Activated T-helper 17 cell treated with anti-CD3 and anti-CD28 coated beads, Interleukin-2, amount 50 U/mL, for 72 hours (primary cell): ENCODE measurements at places on chromosomes 1 and 21.

GRCh38 chr1:5974631-5975030, 17.6 kb downstream of the NPHP4 start:
- no peak for ATAC-seq

DNA sequence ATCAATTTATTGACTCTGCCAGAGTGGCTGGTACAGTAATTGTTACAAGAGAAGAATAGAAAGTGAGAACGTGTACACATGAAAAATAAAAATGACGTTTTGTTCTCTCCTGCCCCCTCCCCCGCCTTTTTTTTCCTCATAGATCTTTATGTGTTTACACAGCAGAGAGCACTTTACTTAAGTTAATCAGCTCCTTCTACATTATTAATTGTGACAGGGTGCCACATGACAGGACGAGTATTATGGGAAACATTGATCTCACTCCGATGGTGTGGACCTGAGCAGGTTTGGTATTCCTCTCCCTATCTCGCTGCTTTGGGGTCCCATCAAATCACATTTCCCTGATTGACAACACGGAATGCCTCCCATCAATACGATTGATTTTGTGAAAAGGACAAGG, 285.7 kb downstream of the TM2D1 start:
- ATAC-seq = no peak

DNA sequence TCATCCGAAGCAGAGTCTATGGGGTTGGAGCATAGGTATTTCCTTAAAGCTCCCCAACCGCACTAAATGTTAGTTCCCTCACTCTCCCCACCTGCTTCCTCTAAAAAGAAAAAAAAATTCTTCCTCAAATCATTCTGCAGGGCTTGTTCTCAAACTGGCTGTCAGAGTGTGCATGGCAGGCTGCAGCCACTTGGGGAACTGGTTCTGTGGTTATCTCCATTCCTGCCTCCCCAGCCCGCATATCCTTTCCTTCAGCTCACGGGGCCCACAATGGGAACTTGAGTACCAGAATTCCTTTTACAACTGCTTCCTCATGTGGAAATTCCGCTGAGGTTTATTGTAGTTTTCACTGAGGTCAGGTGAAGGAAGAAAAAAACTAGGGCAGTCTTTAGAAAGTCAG, 159.2 kb downstream of the PIGK start:
- ATAC-seq = no peak

DNA sequence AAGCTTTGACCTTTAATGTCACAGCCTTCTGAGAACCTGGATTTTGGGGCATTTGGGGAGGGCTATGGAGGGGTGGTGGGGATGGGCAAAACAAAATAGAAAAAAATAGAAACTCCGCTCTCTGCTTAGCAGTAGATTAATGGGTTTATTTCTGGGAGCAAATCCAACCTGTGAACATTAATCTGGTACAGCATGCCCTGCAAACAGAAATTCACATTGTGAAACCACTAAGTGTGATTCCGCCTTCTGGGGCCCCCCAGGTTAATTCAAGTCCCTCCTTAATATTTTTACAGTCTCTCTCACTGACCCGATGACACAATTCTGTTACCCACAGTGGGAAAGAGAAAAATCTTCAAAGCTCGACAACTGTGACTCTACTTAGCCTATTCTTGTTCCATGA, 76.4 kb downstream of the TIAM1 start:
- no peak for ATAC-seq

- no peak for ATAC-seq
These were observed 50.1 kb downstream of the SSBP3 start for GRCh38 chr1:54355931-54356679.

- no peak for ATAC-seq
These were observed 8.0 kb upstream of the CA6 start for GRCh38 chr1:8937701-8938100.

DNA sequence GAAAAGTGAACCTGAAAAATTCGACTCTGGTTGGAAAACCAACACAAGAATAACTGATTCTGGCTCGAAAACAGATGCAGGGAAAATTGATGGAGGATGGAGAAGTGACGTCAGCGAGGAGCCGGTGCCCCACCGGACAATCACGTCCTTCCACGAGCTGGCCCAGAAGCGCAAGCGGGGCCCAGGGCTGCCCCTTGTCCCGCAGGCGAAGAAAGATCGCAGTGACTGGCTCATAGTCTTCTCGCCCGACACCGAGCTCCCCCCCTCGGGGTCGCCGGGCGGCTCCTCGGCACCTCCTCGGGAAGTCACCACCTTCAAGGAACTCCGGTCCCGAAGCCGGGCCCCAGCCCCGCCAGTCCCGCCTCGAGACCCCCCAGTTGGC, 1.9 kb downstream of the RUSC1 start:
- no peak for ATAC-seq

DNA sequence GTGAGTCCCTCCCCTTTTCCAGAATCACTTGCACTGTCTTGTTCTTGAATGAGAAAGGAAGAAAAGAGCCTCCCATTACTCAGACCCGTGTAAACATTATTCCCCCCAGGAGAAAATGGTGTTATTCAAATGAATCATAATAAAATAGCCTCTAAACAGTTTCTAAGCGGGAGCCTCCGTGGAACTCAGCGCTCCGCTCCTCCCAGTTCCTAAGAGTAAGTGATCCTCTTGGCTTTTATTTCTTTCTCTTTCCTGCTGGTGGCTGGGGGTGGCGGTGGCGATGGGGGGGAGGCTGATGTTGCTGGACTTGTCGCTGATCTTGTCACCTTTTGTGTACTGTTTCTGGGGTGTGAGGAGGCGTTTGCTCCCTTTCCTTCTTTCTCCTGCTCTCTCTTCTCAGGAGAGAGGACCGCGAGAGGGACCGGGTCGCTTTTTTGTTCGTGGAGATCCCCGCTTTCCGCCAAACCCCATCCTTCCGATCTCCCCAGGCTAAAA, 781 bp downstream of the PROX1 start:
- ATAC-seq = no peak

DNA sequence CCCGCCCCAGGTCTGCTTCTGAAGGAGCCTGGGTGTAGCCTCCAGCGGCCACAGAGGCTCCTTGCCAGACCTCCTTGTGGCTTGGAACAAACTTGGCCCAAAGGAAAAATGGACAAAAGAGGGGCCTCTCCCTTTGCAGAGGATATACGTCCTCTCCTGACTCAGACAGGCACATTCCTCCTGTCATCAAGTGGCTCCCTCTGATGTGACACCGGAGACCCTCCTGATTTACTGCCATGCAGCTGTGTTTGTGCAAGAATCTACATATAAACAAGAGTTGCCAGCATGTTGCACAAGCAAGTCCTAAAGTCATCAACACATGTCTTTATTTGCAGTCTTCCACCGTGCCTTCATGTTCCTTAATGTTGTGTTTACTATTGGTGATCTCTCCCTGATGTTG, 54.1 kb upstream of the F3 start:
- ATAC-seq = no peak

DNA sequence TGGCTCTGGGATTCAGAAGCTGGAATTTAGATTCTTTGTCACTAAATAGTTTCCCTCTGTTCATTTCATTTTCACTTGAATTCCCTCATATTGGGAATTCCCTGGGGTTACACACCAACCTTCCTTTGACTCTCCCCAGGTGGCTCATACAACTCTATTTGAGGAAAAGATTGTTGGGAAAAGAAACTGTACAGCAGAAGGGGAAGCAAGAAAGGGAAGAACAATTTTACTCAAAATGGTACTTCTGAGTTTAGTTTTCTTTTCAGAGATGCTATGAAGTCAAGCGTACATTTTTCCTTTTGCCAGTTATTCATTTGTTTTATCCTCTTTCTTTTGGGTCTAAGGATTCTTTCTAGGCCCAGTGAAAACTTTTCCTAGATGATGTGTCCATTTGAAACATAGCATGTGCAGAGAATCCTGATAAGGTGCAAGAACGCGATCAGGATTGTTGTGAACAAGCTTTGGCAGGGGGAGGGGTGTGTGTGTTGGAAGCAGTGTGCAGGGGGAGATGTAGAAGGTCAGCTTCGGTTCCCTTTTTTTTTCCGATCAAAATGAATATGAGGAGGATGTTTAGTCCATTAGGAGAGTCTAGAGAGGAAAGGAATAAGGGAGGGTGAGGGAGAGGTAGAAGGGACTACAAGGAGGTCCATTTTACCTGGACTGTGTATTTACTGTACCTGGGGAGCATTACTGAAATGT, 26.8 kb upstream of the CD1D start:
- no peak for ATAC-seq
